NCI-H187 (cell line): ENCODE measurements at places on chromosomes 11 and 22.

DNA sequence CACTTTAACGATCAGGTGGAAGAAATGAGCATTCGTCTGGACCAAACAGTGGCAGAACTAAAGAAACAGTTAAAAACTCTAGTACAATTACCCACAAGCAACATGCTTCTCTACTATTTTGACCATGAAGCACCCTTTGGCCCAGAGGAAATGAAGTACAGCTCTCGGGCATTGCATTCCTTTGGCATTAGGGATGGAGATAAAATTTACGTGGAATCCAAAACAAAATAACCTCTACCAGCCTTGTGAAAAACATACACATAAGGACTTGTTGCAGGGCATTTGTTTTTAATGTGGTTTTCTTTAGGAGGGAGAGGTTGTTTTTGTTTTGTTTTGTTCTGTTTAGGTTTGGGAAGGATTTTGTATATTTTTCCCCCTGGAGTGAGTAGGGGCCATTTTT, 14.2 kb upstream of the TECTA start:
- no peak for DNase-seq

GRCh38 chr11:34158661-34159060, 53.2 kb downstream of the NAT10 start:
- no peak for DNase-seq

DNA sequence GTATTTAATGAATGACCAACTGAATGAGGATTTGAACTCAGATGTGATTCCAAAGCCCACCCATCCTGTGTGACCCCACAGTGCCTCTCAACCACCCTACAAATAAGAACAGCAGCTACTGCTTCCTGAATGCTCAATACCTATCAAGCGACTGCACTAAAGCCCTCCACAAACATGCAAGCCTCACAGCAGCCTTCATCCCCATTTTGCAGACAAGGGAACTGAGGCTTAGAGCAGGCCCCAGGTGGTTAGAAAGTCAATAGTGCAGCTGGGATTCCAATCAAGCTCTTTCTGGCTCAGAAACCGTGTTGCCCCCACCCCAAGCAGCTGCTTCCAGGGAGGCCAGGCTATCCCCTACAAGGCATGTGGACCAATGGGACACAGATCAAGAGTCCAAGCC, 57.2 kb downstream of the SMCO4 start:
- no peak for DNase-seq

DNA sequence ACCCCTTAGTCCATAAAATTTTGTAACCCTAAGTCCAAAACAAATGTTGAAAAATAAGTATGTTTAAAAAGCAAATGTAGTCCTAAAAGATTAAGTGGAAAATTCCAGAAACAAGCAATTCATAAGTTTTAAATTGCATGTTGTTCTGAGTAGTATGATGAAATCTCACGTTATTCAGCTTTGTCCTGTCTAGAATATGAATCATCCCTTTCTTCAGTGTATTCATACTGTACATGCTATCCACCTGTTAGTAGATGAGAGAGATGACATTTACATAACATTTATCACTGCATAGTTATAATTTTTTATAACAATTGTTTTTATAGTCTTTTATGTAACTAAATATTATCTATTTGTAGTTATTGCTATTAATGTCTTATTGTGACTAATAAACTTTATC, 622.3 kb upstream of the CHORDC1 start:
- DNase-seq = no peak

DNA sequence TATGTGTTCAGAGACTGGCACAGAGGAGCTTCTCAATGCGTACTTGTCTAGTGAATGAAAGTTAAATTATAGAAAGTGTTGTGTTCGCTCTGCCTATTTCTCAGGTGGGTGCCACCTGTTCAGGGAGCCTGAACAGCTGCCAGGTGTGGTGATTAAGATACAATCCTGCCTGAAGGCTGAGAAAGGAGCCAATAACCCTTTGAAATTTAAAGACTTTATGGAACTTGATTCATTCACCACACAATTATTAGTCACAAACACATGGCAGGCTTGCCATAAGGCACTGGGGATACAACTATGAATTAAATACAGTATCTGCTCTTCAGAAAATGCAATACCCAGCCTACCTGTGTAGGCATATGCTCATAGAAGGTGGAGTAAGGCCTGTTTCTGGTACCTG, 92.9 kb upstream of the AMOTL1 start:
- no peak for DNase-seq

GRCh38 chr11:128415539-128415938, 171.8 kb downstream of the ETS1 start:
- no peak for DNase-seq

DNA sequence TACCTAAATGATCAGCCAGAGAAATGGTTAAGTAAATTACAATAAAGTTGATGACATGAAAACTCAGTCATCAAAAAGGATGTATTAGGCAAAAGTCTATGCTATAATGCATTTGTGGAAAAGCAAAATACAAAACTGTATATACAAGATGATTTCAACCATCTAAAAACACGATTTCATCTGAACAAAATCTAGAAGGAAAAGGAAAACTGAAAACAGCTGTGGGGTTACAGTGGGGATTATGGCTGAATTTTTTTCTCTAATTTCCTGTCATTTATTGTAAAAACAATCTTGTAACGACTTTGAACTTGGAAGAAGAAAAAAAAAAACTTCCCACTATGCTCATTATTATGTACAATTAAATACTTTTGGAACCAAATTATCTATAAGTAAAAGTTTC, 30.3 kb downstream of the CHEK2 start:
- DNase-seq = no peak

DNA sequence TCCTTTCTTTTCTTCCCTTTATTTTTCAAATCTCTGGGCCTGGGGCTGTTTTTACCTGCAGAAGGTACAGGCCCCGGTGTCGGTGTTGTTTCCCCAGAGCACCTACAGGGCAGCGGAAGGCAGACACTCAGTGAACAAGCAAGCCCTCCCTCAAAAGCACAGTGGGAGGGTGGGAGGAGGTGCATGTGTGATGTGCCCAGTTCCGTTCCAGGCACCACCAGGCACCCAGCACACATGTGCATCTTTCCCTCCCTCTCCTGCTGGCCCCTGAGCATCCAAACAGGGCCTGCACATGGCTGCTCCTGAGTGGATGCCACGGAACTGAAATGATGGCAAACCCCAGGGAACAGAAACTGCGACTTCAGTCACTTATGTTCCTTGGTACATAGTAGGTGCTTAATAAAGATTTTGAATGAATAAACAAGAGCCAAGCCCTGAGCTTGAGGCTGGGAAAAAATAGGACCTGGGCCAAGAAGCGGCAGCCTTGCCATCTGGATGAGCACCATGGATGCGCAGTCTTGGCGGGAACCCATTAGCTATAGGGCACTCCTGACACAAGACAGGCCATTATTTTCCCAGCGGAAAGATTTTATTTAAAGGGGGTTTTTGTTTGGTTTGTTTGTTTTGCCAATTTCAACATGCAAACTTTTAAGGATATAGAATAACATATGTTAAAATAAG, 47.8 kb downstream of the ARRB1 start:
- no peak for DNase-seq

DNA sequence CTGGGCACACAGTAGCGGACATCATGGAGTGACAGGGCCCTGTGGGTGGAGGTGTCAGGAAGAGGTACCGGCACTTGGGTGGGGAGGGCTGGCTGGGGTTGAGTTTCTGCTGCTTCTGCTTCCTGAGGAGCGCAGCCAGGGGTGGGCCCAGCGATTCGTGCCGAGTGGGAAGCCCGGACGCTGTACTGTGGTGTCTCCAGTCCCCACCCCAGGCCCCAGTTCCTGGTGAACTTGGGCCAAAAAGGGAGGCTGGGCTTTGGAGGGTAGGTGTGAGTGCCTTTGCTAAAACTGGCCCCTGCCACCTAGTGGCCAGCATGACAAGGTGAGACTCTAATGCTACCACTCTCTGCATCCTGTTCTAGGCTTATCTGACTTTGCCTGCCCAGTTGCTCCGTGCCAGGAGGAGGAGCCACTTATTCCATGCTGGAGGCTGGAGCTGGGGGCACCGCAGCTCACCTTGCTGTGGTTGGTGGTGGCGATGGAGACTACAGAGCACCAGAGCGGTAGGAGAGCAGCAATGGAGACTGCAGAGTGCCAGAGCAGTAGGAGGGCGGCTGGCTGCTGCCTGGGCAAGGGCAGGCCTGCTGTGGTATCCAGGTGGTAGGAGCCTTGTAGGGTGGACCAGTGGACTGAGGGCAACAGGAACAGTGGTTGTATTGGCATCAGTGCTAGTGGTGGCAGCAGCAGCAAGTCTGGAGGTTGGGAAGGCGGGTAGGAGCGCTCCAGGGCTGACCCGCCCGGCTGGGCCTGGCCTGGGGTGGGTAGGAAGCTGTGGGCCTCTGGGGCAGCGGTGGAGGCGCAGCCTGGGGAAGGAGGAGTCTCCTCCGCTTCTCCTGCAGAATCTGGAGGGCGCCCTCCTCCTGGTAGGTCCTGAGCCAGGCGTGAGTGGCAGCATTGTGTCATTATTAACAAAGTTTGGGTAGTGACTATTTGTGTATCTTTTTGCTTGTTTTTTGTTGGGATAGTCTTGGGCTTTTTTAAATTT, 2.2 kb upstream of the RFPL2 start:
- DNase-seq = no peak

DNA sequence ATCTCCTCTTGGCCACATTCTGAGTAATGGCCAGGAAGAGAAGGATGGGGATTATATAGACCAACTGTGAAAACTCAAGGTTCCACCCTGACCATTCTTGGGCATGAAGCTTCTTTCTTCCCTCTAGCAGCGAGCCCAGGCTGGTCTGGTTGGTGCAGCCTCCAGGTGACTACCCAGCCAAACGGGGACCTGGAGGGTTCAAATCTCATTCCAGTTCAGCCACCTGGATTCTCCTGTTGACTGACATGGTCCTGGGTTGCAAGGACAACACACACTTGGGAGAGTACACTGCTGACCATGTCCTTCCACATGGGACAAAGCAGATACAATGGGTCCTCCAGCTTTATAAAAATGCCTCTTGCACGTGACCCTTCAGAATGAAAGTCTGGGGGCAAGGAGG, 67.0 kb downstream of the SHANK2 start:
- DNase-seq = no peak

- no peak for DNase-seq
These were observed 47.6 kb downstream of the BRD1 start for GRCh38 chr22:49779853-49780697.

GRCh38 chr11:112655371-112655770, 305.8 kb upstream of the NCAM1 start:
- no peak for DNase-seq

DNA sequence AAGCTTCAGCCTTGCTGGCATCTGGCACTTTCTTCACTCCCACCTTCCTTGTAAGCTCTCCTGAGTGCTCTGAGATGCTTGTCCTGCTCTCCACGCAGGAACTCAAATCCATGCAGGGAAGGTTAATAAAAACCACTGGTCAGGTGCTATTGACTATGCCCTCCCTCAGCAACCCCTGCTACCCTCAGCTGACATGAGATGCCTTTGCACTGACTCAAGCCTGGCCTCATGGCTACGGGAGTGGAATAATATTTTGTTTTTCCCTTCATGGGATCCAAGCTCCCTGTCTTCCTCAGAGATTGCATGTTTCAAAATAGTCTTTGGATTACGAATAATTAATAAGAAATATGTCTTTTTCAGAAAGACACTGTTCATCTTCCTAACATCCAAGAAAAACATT, 31.7 kb upstream of the ABCC8 start:
- no peak for DNase-seq

- no peak for DNase-seq
These were observed 6.9 kb upstream of the MS4A14 start for GRCh38 chr11:60389279-60389910.

- no peak for DNase-seq
These were observed 8.5 kb upstream of the GAL3ST1 start for GRCh38 chr22:30582788-30583545.

GRCh38 chr11:60208951-60209350, 26.1 kb upstream of the MS4A6A start:
- DNase-seq = no peak

GRCh38 chr11:58621586-58622262, 741 bp upstream of the CNTF start:
- no peak for DNase-seq

DNA sequence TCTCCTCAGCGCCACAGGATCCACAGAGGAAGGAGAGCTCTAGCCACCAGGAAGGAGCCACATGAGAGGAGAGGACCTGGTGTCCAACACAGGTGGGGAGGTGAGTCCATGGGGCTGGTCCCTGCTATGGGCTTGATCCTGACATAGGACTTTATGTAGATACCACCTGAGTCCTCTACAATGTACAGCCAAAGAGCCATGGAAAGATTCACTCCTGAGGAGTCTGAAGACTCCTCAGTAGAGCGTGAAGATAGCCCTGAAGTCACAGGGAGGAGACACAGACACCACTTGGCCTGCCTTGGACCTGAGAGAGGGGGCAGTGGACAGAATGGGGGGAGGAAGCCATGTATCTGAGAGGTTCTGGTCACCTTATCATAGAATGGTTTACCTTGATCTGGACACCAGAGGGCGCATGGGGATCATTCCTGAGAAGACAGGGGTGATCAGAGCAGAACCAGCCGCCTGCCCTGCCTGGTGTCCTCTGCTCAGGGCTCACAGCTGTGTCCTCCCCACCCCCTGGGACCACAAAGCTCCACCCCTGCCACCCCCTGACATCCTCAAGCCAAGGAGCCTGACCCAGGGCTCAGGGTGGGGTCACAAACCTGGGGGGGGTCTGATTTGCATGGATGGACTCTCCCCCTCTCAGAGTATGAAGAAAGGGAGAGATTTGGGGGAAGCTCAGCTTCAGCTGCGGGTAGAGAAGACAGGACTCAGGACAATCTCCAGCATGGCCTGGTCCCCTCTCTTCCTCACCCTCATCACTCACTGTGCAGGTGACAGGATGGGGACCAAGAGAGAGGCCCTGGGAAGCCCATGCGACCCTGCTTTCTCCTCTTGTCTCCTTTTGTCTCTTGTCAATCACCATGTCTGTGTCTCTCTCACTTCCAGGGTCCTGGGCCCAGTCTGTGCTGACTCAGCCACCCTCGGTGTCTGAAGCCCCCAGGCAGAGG, 77.0 kb downstream of the ZNF280B start:
- DNase-seq = no peak

- DNase-seq = peak; percentile 19
These were observed 705.4 kb upstream of the TENM4 start for GRCh38 chr11:80146232-80146631.

- DNase-seq = no peak
These were observed 2.2 kb downstream of the GANAB start for GRCh38 chr11:62644220-62644619.

DNA sequence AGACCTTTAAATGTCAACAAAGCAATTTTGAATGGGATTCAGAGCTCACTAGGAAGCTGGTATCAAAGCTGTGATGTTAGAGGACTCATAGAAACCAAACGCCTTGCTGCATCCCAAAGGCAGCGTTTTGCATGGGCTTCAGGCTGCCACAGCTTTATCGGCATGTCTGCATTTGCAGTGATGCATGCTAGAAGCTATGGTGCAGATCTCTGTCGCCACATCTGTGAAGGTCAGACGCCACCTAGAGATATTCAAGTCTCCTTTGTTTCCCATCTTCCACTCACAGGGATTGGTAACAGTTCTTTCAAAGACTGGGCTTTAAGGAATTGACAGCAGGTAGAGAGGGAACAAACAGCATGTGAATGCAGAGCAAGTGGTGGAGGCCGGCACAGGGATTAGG, 47.8 kb downstream of the NTM start:
- DNase-seq = no peak

DNA sequence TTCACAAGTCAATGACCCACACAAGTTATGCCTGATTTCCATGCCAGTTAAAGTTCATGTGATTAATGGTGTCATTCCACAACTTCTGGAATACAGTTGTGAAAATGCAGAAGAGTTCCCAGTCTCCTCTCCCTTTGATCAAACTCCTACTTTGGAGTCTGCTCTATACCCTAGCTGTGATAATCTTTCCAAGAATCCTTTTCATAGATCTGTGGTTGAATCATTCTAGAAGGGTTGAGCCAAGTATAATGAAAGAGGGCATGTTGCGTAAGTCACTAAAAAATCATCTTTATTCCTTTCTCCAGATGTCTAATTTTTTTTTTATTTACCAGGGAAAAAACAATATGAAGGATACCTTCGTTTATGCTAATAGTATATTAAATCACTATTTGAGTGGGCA, 89.7 kb upstream of the CARD18 start:
- DNase-seq = no peak
